Renal cortex interstitium (tissue), 15 donors: ENCODE measurements at places on chromosomes 5 and 9. TPM values are rescaled to one million over a fixed set of nuclear protein-coding genes. Genes with fewer than 3 reads are reported as not detected.

The NSA2 gene
- polyA plus RNA-seq, result 275 TPM

The BTF3 gene
- 858 TPM for polyA plus RNA-seq

GRCh38 chr5:174935854-174936474 lies 211.6 kb downstream of the MSX2 start:
- DNase-seq, result peak; percentile 53

DNA sequence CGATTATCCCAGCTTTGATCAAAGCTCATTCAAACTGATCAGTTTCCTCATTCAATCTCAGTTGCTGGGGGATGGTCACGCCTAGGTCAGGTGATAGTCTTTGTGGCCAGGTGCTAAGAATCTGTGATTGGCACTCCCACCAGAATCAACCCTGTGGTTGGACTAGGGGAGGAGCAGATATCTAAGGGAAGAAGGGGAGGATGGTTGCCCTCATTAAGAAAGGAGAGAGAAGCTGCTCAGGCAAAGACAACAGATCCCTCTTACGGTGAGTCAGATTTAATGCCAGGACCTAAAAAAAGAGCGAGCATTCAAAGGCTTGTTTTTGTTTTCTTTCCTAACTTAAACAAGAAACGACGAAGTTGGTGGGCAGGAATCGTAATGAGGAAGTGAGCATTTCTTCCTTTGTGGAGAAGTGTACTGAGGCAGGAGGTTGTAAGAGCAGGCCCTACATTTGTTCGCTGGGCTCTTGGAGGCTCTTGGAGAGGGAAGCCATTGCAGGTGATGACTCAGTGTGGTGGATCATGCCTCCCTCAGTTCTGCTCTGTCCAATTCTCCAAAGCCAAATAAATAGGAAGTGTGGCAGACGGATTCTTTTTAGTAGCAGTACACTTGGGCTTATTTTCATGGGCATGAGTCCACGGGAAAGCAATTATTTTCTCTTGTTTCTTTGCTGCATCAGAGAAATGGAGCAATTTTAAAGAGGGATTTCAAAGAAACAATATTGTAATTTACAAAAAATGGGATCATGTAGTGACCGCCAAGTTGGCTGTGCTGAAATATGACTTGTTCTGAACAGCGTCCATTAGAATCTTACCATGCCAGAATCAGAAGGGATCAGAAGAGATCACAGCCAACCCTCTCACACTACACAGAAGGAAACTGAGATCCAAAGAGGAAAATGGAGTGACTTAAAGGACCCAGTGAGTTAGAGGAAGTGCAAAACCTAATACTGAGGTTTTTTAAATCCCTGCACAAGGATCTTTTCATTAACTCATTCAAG lies 18.7 kb upstream of the TGFBR1 start:
- DNase-seq, result no peak

DNA sequence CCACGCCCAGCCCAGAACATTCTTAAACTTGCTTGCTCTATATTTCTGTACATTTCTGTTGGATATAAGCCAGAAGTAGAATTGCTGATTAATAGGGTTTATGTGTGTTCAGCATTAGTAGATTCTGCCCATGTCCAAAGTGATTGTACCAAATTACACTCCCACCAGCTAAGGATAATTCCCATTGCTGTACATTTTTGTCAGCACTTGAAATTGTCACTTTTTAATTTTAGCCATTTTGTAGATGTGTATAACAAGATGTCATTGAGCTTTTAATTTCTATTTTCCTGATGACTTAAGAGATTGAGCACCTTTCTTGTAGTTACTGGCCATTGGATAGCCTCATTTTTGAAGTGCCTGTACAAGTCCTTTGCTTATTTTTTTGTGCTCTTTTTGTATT lies 46.4 kb downstream of the AQP7 start:
- no peak for DNase-seq

DNA sequence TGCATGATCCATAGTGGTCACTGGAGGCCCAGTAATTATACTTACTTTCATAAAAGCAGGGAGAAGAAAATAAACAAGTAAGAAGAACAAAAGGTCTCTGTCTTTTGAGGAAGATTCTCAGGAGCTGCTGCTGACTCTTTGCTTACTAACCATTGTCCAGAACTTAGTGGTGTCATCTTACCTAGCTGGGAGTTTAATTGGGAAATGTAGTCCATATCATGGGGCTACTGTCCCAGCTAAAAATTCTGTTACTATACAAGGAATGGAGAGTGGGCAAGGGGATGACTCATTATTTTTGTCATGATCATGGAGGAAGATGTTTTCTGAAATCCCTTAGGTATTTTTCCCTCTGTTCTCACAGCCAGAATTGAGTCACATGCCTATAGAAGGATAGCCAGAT lies 639.3 kb downstream of the MTRR start:
- no peak for DNase-seq

- no peak for DNase-seq
Measured at GRCh38 chr9:89277454-89277853, 33.5 kb upstream of the CKS2 start.

- DNase-seq, result no peak
Measured at GRCh38 chr5:158209219-158209908, 350.4 kb upstream of the CLINT1 start.

DNA sequence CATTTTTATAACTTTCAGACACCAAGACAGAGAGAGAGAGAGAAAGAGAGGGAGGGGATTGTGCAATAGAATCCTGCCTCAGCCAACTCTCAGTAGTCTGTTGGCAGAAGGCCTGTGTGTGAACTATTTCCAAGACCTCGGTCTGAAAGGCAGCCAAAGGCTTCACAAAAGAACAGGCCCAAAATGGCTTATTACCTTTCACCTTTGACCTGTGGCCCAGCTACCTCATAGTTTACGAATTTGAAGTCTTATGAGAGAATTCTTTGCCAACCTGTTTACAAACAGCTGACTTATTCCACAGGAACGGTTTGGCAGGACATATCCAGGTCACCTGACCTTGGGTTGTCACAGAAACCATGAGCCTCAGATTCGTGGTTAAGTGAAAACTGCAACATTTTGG lies 48.6 kb downstream of the NR2F1-AS1 start:
- peak; percentile 30 for DNase-seq

- DNase-seq, result no peak
Measured at GRCh38 chr9:120919843-120920805, 6.5 kb downstream of the TRAF1 start.

DNA sequence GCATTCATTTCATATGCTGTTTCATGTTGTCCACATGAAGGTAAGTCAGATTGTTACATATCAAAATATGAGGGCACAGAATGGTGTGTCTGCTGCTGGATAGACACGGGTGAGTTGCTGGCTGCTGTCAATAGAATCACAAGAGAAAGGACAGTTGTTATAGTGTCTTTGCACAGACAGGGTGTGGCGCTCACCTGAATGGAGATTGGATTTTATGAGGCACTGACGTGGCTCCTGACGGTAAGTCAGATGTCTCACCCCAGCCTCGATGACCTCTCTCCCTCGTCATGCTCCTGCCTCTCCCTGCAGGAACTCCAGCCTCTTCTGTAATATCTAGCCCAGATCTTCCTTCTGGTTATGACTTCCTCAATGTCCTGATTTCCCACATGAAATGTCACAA lies 75.4 kb upstream of the SELENOP start:
- no peak for DNase-seq
